ENCODE measurements at places on chromosomes 2 and 18.

- DNase-seq, result no peak
These were observed 37.9 kb downstream of the CCDC150 start for GRCh38 chr2:196677404-196677803.

DNA sequence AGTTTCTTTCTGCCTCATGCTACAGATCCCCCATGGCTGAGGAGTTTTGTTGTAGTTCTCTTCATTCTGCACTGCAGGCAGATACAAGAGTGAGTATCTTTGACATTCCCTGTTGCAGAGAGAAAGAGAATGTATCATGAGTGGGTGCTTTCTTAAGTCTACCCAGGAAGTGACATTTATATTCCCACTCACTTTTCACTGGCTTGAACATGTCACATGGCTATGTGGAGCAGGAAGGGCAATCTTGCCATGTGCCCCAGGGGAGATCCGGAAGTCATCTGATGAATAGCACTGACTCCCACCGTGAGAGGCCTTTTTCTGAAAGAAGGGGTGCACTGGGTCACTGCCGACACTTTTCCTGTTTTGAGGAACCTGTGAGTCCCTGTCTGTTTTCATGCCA lies 66.4 kb upstream of the BOD1L2 start:
- no peak for DNase-seq

DNA sequence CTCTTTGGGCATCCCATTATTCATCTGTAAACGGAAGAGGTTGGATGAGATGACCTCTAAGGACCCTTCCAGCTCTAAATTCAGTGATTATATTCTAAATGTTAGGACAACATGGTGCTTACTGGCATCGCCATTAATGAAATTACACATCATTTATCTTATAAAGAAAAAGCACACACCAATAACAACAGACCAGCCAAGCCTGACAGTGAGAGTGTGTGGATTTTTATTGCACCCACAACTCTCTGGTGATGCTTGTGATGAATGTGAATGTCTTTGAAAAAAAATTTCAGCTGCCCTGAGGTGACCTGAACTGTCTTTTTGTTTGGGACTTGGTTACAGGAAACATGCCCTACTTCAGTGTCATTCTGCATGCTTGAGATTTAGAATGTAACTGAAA lies 513.3 kb upstream of the NRP2 start:
- DNase-seq, result peak; percentile 35

DNA sequence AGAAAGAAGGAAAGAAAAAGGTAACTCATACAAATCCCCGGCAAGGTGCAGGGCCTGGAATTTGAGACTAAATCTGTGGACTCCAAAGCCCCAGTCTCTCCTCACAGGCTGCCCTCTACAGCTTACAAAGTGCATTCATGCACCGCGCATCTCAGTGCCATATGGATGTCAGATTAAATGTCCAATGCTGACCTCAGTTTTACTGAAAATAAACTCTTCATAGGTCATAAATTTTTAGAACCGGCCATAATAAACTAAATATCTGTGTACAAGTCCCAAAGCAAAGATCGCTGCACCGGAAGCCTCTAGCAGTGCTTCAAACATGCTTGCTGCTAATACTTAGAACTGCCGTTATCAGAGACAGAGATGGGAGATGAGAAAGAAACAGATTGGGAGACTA lies 17.7 kb downstream of the ST6GAL2 start:
- DNase-seq, result no peak

GRCh38 chr2:60551240-60552077 lies 2.0 kb downstream of the BCL11A start:
- DNase-seq, result peak; percentile 37

- DNase-seq, result no peak
These were observed 19.0 kb downstream of the ABCG5 start for GRCh38 chr2:43819491-43820163.

DNA sequence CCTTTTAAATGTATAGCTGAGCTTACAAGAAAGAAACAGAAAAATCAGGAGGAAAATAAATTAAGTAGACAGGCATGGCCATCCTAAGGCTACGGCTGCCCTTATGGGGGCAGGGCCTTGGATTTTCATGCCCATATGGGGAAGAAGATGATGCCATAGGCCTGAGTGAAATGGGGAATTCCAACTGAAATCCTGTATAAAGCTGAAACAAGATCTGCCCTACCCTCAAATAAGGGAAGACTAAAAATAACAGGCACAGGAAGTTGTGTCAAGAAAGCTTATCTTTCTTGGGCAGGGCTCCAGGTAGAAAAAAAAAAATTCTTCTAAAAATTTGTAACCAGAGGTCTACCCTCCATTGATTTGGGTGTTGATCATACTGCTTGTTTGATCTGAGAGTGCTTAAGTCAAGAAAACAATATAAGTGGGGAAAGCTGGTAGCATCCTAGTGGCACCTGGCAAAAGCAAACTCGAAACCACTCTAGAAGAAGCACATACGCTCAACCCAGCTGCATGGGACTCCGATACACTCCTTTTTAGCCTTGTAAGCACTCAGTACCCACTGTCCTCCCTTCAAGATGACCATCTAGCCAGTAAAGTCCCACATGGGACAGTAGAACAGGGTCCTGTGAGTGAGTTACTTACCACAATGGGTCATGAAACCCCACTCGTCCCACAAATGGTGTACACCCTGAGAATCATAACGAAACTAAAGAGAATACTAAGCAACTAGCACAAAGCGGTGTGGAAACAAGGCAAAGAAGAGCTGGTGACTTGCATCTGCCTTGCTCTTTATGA lies 22.3 kb downstream of the DNAH7 start:
- DNase-seq, result no peak

GRCh38 chr2:75047189-75047991 lies 88.9 kb downstream of the POLE4 start:
- DNase-seq, result no peak

DNA sequence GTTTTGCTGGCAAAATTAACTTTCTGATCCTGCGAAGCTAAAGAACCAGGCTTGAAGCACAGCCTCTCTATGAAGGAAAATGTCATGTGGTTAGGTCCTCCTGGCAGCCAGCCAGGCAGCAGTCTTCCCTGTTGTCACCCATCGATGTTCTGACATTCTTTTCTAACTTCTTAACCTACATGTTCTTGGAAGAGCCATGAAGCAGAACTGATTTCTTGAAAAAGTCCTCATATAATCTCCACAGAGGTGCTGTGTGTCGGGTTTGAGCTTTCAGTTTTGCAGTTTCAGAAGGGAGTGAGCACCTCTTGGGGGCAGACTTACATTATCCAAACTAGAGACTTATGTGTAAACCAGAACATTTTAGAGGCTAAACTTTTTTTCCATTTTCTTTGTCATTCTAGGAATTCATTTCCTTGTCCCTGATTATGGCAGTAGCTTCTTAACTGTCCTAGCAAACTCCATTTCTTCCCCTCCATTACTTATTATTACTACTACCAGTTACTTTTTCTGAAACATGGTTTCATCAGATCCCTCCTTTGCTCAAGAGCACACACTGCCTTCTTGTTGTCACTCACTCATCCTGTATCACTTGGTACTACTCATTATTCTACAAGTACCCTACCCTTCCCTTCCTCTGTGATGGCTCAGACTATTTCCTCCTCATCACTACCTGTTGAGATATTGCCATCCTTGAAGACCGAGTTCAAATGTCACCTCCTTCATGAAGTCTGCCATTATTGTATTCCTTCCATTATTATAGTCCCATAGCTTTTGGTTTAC lies 31.1 kb downstream of the DOK1 start:
- DNase-seq, result no peak

DNA sequence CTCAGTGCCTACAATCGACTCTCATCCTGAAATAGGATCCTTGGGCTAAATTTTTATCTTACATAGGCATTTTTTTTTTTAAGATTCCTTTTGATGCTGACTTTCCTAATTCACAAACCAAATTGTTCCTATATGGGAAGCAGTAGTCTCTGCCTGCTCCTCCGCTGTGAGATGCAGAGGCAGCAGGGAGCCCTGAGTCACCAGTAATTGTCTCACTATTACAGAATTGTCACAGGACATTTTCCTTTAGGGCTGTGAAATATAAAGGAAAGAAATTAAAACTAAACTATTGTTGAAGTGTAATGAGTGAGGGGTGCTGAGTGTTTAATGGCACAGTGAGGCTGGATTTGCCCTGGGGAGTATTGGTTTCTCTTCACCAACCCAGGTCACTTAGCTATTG lies 63.8 kb downstream of the MYO3B start:
- no peak for DNase-seq

GRCh38 chr2:129144082-129144791 lies 825.6 kb upstream of the HS6ST1 start:
- no peak for DNase-seq

GRCh38 chr18:75211002-75211621 lies 515 bp downstream of the TSHZ1 start:
- no peak for DNase-seq

- DNase-seq, result no peak
These were observed 98.0 kb downstream of the INHBB start for GRCh38 chr2:120443946-120444345.

- no peak for DNase-seq
These were observed 11.5 kb downstream of the EVX2 start for GRCh38 chr2:176072292-176072669.

- no peak for DNase-seq
These were observed 9.0 kb downstream of the HNMT start for GRCh38 chr2:137973280-137973679.

GRCh38 chr18:70068981-70069380 lies 121.3 kb upstream of the CD226 start:
- no peak for DNase-seq

DNA sequence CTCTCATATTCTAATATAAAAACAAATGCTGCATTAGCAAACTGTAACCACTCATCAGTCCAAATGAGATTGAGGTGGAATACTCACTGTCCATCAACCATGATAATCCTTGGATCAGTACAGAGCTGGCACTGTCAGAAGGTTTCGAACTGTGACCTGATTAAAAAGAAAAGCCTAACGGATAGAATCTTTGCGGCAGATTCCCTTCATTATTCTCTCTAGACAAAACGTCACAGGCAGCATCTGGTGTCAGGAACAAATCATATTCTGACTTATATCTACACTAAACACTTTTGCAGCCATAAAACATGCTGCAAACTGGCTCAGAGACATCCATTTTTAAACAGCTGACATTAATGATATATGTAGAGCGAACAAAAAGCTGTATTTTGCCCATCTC lies 677.7 kb upstream of the NXPH2 start:
- DNase-seq, result no peak

DNA sequence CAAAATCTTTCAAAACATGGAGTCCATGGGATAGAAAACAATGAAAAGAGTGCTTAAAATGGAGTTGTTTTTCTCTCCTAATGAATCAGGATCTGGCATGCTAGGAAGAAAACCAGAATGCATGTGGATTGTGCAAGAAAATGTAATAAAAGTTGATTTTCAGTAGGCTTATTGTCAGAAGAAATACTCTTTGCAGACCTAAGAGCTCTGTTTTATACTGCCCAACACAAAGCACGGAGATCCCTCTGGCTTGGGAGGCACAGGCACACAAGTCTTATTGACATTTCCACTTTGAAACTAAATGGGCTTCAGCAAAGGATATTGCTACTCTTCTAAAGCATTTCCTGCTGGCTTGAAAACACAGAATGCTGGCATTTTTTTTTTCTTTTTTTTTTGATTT lies 15.5 kb upstream of the DAPL1 start:
- DNase-seq, result peak; percentile 26

DNA sequence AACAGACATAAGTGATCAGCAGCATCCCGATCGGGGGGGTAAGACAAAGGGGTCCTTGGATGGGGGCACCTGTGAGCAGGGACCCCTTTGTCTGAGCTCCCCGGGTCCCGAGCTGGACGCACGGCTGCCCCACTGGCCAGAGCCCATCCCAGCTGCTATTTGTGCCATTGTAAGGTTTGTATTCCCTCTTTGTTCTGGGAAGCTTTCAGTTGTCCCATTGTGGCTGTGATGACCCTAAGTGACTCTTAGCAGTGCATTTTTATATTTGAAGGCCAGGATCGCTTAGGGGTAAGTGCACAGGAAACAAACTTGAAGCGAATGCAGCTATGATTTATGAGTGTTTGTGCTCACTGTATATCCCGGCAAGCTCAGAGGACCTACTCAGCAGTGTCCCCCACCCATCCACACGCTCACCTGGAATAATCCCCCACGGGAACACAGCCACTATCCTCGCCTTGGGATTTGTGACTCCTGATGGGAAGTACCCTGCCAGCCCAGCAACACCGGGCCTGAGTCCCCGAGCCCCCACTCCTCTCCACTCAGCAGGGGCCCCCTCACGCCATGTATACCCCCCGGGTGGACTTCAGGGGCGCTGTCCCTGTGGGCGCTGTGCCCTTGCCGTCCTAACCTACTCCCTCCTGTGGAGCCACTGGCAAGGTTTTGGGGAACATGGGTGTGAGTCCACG lies 80.1 kb downstream of the MBP start:
- no peak for DNase-seq

- DNase-seq, result no peak
These were observed 575 bp downstream of the TMEM150A start for GRCh38 chr2:85601771-85602475.

GRCh38 chr2:150608341-150608740 lies 120.9 kb upstream of the RND3 start:
- no peak for DNase-seq

GRCh38 chr2:74379851-74380789 lies at the start of gene DCTN1:
TSS of gene DCTN1 (minus strand) at chr2:74380311. CDS start at chr2:74380037, 274 bp downstream.
- DNase-seq, result peak; percentile 23

GRCh38 chr2:109059474-109060165 lies 69.4 kb upstream of the SH3RF3 start:
- DNase-seq, result no peak
